ENCODE measurements at places on chromosomes 12 and 14. TPM values are rescaled to one million over a fixed set of nuclear protein-coding genes. Genes with fewer than 3 reads are reported as not detected.

GRCh38 chr12:64582114-64582513 lies 28.2 kb upstream of the RASSF3 start:
- H3K27ac ChIP-seq = no peak overlapping the region
- no peaks in the 10 kb centered on the region for H3K4me1 ChIP-seq
- no peak for DNase-seq
- no peak overlapping the region for H3K4me3 ChIP-seq
- H3K27me3 ChIP-seq = no peaks in the 10 kb centered on the region
- H3K36me3 ChIP-seq = no peaks in the 10 kb centered on the region

DNA sequence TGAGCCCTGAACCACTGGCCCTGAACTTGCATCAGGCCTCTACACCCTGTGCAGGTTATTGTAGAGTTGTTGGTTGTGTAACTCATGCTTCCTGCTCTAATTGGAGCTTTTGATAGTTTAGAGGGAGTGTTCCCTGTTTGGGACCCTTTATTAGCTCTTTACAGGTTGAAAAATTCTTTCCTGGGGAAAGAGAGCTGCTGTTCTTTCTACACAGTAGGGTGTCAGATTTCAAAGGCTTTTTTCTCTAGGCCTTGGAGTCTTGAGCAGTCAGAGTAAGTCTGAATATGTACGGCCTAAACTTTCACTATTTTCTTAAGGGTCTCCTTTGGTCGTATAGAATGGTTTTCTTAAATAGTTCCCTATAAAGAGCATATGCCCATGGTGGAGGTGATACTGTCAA lies 60.8 kb upstream of the NEDD1 start:
- H3K27me3 ChIP-seq = no peaks in the 10 kb centered on the region
- no peaks in the 10 kb centered on the region for H3K36me3 ChIP-seq

- no peak for DNase-seq
- H3K36me3 ChIP-seq = no peaks in the 10 kb centered on the region
- H3K27ac ChIP-seq = no peak overlapping the region
- H3K27me3 ChIP-seq = no peaks in the 10 kb centered on the region
Measured at GRCh38 chr14:80940146-80940545, 1.4 kb downstream of the CEP128 start.

DNA sequence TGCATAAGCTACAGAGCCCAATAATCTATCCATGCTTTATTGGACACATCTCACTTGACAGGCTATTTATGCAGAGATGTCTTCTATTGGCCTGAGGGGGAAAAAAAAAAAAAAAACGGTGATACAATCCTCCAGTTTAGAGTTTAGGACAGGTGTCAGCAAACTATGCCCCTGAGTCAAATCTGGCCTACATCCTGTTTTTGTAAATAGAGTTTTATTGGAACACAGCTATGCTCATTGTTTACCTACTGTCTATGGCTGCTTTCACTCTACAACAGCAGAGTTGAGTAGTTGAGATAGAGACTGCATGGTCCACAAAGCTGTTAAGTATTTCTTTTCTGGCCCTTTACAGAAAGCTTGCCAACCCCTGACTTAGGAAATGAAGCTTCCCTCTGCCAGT lies 403.1 kb downstream of the C12orf75 start:
- H3K27ac ChIP-seq = no peak overlapping the region
- H3K27me3 ChIP-seq = no peaks in the 10 kb centered on the region
- no peaks in the 10 kb centered on the region for H3K4me1 ChIP-seq
- no peak overlapping the region for H3K4me3 ChIP-seq

DNA sequence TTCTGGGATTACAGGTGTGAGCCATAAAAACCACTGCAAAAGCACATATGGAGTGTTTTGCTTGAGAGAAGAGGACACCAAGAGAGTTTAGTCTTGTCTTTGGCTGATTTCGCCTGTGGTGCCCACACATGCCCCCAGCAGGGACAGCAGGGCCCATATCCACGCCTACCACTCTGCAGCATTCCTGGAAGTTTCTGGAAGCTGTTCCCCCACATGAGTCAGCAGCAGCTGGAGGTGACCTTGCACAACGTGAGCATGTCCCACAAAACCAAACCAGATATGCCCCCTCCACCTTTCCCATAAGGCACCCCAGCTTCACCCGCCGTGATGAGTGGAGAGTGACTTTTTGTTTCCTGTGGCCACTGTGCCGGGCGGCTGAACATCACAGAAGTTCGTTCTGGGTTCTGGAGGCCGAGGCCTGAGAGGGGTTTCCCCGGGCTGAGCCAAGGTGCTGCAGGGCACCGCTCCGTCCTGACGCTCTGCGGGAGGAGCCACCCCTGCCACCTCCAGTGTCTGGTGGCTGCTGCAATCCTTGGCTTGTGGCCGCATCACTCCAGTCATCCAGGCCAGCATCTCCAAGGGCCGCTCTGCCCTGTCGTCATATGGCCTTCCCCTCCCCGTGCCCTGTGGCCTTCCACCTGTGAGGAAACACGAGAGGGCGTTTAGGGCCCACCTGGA lies 4.7 kb downstream of the ASPG start:
- no peak overlapping the region for H3K4me3 ChIP-seq
- no peak overlapping the region for H3K27ac ChIP-seq
- H3K36me3 ChIP-seq = no peaks in the 10 kb centered on the region
- H3K27me3 ChIP-seq = peaks cover 3% of the 10 kb centered on the region
- no peak for DNase-seq

DNA sequence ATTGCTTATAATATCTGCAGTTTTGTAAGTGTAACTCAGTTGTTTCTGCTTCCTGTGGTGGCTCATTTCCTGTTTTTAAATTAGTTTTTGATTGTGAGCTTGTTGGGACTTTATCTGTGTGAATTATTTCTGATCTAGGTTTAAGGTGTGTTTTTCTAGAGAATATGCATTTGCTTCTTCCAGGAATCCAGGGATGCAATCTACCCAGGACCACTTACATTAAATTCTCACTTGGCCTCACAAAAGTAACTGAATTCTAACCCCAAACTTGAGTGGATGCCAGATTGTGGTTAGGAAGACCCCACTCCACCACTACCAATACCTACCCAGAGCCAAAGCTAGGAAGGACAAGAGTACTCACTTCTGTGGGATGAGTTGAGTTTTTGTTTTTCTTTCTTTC lies 11.9 kb downstream of the STYX start:
- H3K4me3 ChIP-seq = no peak overlapping the region
- no peak overlapping the region for H3K27ac ChIP-seq
- no peaks in the 10 kb centered on the region for H3K27me3 ChIP-seq
- no peaks in the 10 kb centered on the region for H3K4me1 ChIP-seq

- H3K27me3 ChIP-seq = no peaks in the 10 kb centered on the region
- no peaks in the 10 kb centered on the region for H3K36me3 ChIP-seq
- no peak overlapping the region for H3K4me3 ChIP-seq
- no peak overlapping the region for H3K27ac ChIP-seq
Measured at GRCh38 chr14:91270619-91271018, 26.1 kb upstream of the GPR68 start.

- peaks cover 5% of the 10 kb centered on the region for H3K4me1 ChIP-seq
- H3K4me3 ChIP-seq = no peak overlapping the region
- no peaks in the 10 kb centered on the region for H3K36me3 ChIP-seq
- no peaks in the 10 kb centered on the region for H3K27me3 ChIP-seq
- no peak for DNase-seq
Measured at GRCh38 chr12:1131811-1132224, 140.8 kb downstream of the ERC1 start.

DNA sequence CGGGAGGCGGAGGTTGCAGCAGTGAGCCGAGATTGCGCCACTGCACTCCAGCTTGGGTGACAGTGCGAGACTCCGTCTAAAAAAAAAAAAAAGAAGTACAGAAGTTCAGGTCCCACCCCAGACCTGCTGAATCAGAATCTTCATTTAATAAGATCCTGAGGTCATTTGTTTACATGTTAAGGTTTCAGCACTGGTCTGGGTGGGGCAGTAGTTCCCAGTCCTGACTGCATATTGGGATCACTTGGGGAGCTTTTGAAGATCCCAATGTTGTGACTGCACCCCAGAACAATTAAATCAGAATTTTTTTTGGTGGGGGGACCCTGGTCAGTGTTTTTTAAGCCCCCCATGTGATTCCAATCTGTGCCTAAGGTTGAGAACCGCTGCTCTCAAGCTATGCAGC lies 11.7 kb upstream of the COL2A1 start:
- peaks cover 7% of the 10 kb centered on the region for H3K4me1 ChIP-seq
- no peak overlapping the region for H3K27ac ChIP-seq
- no peak for DNase-seq
- no peak overlapping the region for H3K4me3 ChIP-seq

DNA sequence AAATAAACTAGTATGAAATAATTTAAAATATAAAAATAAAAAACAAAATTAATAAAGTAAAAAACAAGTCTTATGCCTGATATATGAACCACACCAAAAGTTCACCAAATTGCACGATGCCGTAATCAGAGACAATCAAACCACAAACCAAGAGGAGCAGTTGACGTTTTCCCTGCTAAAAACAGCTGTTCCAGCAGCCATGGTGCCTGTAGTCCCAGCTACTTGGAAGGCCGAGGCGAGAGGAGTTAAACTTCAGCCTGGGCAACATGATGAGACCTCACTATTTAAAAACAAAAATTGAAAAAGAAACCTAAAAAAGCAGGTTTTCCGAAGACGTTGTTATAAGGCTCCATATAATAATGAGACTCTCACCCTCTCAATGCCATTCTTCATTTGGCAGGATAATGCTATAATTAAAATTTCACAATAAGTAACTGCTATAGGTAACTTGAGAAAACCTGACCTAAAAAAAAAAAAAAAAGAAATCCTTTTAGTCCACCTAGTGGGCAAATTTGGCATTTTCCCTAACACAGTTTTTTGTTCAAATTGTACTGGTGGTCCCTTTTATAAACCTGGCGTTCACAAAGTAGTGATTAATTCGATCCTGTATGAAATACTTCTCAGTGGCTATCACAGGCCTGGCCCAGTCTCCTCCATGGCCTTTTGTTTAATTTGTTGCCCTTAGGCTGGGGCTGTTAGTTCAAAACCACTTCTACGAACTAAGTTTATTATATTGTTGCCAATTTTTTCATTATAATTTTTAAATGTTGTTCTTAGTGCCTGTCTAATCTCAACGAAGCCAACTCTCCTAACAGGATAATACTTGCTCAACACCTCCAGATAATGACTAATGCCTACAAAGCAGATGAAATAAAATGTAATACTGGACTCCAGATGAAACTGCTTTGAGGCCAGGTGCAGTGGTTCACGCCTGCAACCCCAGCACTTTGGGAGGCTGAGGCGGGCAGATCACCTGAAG lies 62.1 kb downstream of the TNFAIP2 start:
- H3K27me3 ChIP-seq = no peaks in the 10 kb centered on the region
- peak; percentile 66 for DNase-seq
- H3K27ac ChIP-seq = peak overlapping the region; percentile 88
- H3K36me3 ChIP-seq = no peaks in the 10 kb centered on the region
- peaks cover 22% of the 10 kb centered on the region for H3K4me1 ChIP-seq
- H3K4me3 ChIP-seq = no peak overlapping the region

GRCh38 chr14:75350505-75351060 lies 72.0 kb downstream of the FOS start:
- no peak for DNase-seq
- H3K27ac ChIP-seq = no peak overlapping the region
- H3K4me3 ChIP-seq = no peak overlapping the region
- no peaks in the 10 kb centered on the region for H3K36me3 ChIP-seq
- no peaks in the 10 kb centered on the region for H3K4me1 ChIP-seq
- no peaks in the 10 kb centered on the region for H3K27me3 ChIP-seq

DNA sequence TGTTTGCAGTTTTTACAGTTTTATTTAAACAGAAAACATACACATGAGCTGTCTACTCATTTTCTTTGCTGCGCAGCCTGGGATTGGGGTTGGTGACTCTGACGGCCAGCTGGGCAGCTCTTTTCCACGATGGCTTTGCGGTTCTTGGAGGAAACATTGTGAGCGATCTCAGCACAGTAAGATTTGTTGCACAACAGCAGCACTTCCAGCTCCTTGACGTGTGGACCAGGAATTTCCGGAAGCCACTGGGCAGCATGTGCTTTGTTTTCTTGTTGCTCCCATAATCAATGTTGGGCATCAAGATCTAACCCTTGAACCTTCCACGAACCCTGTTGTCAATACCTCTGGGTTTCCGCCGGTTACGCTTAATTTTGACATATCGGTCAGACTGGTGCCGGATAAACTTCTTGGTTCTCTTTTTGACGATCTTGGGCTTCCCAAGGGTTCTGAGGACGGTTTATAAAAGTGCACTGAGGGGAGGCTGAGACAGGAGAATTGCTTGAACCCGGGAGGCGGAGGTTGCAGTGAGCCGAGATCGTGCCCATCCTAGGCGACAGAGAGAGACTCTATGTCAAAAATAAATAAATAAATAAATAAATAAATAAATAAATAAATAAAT lies 21.8 kb downstream of the FKBP11 start:
- DNase-seq = no peak
- peaks cover 9% of the 10 kb centered on the region for H3K4me1 ChIP-seq
- H3K36me3 ChIP-seq = no peaks in the 10 kb centered on the region
- H3K27ac ChIP-seq = no peak overlapping the region
- H3K4me3 ChIP-seq = no peak overlapping the region
- no peaks in the 10 kb centered on the region for H3K27me3 ChIP-seq

DNA sequence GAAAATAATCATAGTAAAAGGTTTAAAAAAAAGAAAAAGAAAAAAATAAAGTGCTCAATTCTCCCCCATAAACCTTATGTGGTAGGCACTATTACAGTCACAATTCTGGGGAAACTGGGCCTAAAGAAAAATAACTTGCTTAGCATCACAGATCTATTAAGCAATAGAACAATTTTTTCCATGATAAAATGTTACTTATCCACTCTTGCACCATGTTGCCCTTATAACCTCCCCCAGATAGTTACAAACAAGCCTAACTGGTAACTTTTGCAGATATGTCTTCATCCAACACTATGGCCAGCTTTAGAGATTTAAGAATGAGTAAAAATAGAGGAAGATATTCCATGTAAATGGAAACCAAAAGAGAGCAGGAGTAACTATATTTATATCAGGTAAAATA lies 164.8 kb downstream of the DUSP6 start:
- H3K36me3 ChIP-seq = no peaks in the 10 kb centered on the region
- H3K27me3 ChIP-seq = no peaks in the 10 kb centered on the region

DNA sequence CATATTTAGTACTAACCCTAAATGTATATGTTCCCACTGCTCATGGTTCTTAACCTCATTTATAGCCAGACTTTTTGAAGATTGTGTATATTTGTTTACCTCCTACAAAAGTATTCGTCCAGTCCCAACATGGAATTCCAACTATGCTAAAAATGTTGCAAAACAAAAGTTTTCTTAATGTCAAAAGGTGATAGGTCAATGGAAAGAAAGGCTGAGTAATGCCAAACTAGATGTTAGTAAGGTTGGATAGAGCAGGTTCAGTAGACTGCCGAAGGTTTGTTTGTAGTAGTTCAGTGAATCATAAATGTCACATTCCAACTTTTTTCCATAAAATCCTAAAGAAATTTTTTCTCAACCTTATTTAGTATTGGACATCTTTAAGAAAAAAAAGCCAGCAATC lies 874.5 kb downstream of the FLRT2 start:
- no peak for DNase-seq
- no peaks in the 10 kb centered on the region for H3K27me3 ChIP-seq
- H3K4me1 ChIP-seq = no peaks in the 10 kb centered on the region
- no peak overlapping the region for H3K4me3 ChIP-seq
- H3K27ac ChIP-seq = no peak overlapping the region

Gene AQP6
- not detected for total RNA-seq

Gene TAS2R7
- total RNA-seq = not detected

Gene KLRK1
- total RNA-seq = not detected

Gene CIDEB
- 43.0 TPM for total RNA-seq
